ENCODE measurements at places on chromosomes 6 and 20. TPM values are rescaled to one million over a fixed set of nuclear protein-coding genes. Genes with fewer than 3 reads are reported as not detected.

DNA sequence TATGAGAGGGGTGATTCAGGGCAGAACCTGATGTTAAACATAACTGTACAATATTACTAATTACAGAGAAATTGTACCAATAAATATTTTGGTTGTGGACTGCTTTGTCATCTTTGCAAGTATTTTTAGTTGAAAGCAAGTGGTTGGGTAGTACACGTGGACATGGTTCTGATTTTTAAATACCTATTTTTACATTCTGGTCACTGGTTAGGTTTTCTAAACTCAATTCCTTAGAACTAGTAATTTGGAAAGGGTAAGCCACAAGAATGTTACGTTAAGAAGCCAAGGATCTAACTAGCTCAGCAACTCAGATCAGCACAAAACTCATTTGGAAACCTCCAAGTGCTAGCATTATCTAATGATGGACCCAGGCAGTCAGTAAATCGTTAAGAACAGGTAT, 2.7 kb downstream of the EPB41L2 start:
- DNase-seq: no peak

GRCh38 chr6:144474904-144475303, 189.8 kb downstream of the UTRN start:
- DNase-seq: no peak

DNA sequence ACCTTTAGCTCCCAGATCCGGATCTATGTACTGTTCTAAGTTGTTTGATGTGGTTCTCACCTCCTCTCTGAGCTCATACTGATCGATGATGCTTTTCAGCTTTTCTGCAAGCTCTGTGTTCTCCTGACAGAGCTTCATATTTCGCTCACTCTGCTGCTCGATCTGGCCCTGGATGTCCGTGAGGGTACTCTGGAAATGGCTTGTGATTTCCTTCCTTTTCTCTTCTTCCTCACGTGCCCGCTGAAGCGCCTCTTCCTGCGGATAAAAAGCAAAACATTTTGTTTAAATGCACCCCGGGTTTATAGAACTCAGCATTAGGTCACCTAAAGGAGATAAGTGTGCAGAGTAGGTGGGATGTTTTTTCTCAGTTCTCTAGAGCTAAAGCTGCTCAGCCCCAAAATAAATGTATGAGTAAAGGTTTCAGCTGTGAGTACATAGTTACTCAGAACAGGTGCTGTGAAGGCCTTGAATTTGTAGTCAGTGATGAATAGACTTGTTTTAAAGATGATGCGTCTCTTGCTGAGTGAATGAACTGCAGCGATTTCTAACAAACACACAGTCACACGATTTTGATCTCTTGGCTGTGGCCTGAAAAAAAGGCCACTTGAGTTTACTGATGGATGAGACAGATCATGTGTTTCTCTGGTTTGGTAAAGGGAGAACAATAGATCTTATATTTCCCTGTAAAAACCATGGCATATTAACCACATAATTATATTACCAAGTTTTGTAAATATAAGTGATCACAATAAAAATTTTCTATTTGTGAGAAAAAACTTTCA, 29.1 kb downstream of the TXLNB start:
- DNase-seq: peak; percentile 14

- no peak for DNase-seq
Measured at GRCh38 chr6:156917213-156917612, 140.0 kb downstream of the ARID1B start.

The PTPRT gene
- total RNA-seq: not detected

DNA sequence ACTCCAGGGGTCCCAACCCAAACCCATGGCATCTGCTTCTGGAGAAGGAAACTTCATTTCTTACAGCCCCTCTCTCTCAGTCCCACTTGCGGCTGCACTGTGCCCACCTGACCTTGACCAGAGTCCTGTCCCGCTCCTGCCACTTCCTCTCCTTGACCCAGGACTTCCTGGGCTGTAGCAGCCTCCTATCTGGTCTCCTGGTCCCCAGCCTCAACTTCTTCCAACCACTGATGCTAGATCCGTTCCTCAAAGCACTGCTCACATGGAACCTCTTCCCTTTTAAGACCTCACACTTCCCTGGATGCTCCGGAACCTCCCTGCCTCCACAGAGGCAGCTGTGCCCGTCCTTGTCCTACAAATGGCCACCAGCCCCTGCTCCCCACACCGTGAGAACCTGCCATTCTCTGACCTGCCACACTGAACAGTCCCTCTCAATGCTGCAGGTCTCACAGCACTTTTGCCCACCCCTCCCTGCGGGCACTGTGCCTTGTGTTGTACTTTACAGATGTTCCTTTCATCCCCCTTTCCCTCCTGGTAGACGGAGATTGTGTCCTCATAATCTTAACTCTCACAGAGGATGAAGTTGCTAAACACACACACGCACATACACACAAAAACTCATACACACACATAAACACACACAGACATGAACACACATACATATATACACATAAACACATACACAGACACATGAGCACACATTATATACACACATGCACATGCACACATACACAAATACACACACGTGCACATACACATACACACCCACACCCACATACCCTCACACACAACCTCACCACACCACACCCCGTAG, 59.6 kb upstream of the NXT1 start:
- DNase-seq: no peak

DNA sequence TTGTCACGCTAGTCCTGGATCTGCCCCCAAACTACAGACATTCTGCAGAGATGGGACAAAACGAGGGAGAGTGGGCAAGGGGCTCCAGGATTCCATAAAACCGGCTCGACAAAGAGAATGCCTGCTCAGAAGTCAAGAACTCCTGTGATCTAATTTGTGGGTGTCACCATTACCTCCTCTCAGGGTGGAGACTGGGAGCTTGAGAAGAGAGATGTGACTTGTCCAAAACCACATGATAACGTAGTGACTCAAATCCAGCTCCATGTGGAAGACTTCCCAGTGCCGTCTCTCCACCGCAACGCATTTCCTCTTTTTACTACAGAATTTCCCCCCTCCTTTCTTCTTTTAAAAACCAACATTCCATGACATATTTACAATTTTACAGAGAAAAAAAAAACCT, 44.3 kb downstream of the TRERF1 start:
- DNase-seq: no peak

The CDH22 gene
- under 0.01 TPM for total RNA-seq

DNA sequence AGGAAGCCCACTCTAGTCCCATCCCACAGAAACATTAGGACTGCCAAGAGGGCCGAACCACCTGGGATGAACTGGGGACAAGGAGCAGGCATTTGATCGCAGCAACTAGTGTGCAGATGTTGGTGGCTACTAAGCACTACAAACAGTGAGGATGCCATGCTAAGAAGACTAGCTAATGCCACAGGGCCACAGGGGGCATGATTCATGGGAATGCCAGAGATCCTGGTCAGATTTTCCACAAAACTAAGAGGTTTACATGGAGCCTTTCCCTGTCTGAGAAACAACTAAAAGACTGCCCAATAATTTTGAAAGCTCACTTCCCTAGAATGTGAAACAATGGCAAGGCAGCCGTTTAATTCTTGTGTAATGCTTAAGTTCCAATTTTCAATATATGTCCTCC, 375.9 kb upstream of the PTCHD4 start:
- no peak for DNase-seq

The ARFGEF3 gene
- total RNA-seq: 1.8 TPM

DNA sequence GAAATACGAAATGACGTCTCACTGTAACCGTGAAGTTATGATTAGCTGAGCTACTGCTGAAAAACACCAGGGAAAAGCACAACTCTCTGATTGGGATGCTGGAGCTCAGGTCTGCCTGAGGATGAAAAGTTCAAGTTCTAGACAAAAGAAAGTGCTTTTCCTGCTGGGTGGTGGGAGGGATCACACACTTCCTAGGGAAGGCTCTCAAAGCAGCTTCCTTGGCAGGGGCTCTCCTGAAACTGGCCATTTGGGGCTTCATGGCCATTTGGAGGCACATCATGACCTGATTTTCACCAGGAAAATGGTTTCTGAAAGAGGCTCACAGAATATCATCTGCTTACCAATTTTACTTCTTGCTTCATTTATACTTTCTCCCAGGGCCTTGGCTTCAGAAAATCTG, 97.1 kb upstream of the KCNK16 start:
- DNase-seq: no peak

- no peak for DNase-seq
Measured at GRCh38 chr6:143647191-143647590, 30.6 kb upstream of the PHACTR2 start.

The KCNK16 gene
- total RNA-seq: not detected

GRCh38 chr20:10559266-10559665, 114.5 kb downstream of the JAG1 start:
- no peak for DNase-seq

DNA sequence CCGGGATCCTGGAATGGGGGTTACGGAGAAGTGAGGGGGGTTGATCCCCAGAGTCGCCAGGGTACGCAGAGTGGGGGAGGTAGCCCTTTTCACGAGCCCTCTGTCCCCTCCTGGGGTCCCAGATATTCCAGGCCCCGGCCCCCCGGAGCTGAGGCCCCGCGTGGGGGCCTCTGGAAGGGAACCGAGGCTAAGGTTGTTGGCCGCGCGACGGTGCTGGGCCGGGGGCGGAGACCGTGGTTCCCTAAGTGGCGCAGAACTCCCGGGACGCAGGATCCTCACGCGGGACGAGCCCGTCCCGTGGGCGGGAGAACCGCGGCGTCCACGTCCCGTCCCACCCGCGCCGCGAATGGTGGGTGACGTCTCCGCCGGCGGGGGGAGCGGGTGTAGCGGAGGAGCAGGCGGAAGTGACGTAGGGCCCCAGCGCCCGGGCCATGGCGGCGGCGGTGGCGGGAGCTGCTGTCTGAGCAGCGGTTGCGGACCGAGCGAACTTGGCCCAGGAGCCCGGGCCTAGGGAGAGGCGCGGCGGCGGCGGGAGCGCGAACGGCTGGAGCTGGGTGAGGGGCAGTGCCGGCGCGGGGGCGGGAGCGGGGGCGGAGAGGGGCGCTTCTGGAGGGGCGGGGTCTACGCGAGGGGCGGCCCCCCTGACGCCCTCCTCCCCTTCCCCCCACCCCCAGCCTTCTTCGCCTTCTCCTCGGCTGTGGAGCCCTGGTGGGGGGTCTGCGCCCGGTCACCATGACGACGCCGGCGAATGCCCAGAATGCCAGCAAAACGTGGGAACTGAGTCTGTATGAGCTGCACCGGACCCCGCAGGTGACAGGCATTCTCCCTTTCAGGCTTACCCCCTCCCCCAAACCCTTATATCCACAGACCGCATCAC, at the start of gene RING1:
TSS of gene RING1 (plus strand) at position 410 of the 877 bp plus-strand sequence. CDS start at position 733, 323 bp downstream.
- peak; percentile 86 for DNase-seq

The SULF2 gene
- total RNA-seq: 85.0 TPM

DNA sequence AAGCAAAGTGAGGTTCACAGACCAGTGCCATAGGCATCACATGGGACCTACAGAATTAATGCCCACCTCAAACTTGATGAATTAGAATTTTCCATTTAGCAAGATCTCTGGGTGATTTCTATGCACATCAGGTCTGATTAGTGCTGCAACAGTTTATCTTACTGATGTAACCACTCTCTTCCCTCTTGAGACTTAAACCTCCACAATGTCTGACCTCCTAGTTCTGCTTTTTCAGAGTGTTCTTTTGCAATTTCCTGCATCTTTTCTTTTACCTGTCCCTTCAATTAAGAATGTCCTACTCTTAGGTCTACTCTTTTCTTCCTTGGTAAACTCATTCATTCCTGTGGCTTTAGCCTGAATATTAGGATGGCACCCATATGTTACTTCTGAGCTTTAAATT, 615.3 kb downstream of the TFAP2A start:
- no peak for DNase-seq

DNA sequence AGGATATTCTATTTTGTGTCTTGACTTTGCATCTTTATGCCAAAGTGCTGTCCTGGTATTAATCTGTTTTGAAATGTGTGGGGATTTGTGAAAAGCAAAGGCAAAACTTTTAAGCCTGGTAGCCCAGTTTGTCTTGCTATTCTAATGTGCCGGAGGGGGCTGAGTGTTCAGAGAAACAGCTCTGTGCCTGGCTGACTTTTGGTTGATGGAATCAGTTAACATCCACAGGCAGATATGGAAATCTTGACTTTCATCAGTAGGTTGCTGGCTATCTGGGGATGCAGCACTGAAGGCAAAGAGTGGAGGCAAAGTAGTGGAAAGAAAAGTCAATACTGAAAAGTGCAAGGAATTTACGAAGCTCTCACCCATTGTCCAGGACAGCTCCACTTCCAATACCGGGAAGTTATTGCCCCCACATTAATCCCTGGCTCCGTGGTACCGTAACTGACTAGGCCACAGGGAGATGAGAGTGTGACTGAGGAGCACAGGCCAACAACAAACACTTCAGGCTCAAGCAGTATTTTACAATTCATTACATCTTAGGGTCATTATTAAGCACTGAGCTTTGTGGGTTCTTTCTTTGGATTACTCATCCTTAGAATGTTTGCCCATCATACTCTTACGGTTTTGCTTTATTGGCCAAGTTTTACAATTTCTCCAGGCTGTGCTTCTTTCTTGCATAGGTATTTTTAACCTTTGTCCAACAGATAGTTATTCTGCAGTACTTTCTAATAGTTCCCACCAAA, 164.6 kb downstream of the MTFR2 start:
- DNase-seq: no peak

The CALHM6 gene
- 2.6 TPM for total RNA-seq

DNA sequence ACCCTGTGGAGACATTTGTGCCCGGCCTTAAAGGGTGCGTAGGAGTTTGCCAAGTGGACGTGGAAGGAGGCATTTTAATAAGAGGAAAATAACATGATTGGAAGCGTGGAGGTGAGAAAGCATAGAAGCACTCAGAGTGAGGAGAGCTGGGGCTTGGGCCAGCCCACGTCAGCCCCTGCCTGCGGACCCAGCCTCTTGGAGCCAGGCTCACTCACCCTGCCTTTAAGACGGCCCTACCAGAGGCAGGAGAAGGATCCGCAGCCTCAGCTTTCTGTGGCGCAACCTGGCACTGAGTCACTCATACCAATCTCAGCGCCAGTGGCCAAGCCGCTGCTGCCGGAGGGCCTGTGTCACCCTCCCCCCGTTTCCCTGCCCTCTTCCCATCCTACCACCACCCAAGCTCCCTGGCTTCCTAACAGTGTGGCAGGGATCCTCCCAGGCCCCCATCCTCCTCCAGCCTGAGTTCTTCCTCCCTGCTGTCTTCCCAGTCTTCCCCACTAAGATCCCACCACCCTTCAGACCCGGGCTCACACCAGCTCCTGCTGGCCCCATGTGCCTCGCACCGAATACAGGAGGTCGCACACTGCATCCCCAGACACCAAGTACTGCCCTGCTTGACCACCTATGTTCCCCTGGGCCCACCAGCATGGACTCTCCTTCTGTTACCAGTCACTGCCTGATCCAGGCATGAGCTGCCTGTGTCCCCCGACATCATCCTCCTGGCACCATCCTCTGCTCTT, 285.2 kb downstream of the UST start:
- no peak for DNase-seq

The RBL1 gene
- total RNA-seq: 3.9 TPM

DNA sequence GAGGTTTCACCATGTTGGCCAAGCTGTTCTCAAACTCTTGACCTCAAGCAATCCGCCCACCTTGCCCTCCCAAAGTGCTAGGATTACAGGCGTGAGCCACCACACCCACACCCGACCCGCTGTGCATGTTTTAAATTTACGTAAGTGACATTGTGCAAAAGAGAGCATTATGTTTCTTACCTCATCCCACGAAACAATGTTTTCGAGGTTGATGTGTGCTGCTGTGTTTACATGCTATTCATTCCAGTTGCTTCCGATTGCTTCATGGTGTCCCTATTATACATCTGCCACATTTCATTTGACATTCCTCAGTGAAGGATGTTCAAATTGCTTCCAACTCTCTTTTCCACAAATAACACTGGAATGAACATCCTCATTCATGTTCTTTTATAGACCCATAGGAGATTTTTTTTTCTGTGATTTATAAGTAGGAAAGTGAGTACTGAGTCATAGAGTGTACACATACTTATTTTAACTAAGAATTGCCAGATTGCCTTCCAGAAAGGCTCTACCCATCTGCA, 403.9 kb upstream of the JARID2 start:
- no peak for DNase-seq

Measured in lung microvascular endothelial cell (primary cell).